ENCODE measurements at places on chromosomes 3 and 15.

DNA sequence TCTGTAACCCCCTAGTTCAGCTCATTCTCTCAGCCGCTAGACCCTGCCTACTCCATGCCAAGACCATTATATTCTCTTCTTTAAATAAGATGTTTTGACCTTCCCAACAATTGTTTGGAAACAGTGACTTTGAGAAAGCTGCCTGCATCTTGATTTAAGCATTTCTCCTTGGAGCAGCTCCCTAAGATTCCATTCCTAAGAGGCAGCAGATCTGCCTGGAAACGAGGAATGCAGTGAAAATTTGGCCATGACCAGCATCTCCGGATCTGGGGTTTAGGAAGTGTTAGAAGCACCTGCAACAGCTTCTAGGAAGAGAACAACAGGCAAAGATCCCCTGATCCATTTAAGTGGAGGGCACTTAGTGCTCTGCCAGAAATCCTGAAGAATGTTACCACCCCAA lies 235.7 kb downstream of the NTRK3 start:
- DNase-seq: no peak

DNA sequence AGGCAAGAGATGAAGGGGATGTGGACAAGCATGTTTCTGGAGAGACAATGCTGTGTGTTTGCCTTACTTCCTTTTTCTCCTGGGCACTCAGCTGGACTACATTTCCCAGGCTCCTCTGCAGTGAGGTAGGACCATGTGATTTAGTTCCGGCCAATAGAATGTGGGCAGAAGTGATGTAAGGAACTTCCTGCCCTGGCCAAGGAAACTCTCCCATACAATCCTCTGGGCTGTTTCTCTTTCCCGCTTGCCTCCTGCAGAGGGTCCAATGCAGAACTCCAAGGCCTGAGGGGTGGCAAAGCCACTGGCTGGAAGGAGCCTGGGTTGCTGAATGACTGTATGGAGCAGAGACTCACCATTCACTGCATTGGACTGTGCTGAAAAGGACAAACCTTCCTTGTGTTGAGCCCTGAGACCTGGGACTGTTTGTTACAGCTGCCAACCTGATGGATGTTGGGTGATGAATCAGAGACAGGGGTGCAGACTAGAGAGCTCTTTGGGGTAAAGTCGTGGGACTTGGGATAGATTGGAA lies 82.7 kb upstream of the SLC6A6 start:
- DNase-seq: no peak

DNA sequence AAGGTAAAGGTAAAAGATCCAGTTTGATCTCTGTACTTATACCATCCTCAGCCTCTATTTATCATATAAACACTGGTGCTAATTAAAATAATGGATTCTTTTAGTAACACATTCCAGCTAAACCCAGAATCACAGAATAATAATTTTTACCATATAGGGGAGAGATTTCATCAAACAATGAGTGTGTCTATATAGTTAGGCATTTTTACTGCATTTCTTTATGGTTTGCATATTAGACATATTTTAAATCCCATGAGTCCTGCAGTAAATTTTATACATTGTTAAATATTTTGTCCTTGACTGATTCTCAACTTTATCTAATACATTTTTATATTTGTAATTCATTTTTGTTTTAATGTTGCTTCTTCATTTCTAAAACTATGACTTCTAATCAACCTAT lies 323.7 kb upstream of the AGTR1 start:
- no peak for DNase-seq

GRCh38 chr3:78426454-78426853 lies 1341.3 kb downstream of the ROBO1 start:
- DNase-seq: no peak

GRCh38 chr3:5456199-5456598 lies 268.7 kb downstream of the EDEM1 start:
- DNase-seq: no peak

DNA sequence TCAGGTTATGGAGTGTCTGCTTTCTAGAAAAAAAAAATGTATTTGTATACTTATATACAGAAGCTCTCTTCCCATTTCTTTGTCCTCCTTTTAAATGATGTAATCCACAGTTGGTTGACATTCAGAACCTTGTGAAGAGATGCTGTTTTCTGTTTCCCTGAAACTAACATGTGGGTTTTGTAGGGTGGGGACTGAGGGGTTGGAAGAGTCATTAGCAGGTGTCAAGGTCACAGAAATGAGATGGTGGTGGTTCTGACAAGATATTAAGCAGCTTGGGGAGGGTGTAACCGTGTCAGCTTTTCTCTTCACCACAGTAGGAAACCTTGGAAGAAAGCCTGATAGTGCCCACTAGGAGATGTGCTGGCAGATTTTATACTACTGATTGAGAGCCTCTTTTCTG lies 2.4 kb downstream of the RASA2 start:
- no peak for DNase-seq

- DNase-seq: no peak
Observed at GRCh38 chr3:55292360-55292759, 194.7 kb downstream of the WNT5A start.

GRCh38 chr15:101174152-101174920 lies 77.5 kb downstream of the CHSY1 start:
- DNase-seq: no peak

GRCh38 chr15:96838081-96838480 lies 507.6 kb downstream of the NR2F2 start:
- DNase-seq: no peak

- no peak for DNase-seq
Observed at GRCh38 chr3:25184641-25185250, 243.3 kb upstream of the RARB start.

- no peak for DNase-seq
Observed at GRCh38 chr15:58217460-58217859, 79.3 kb downstream of the AQP9 start.

GRCh38 chr3:138846262-138846791 lies 11.6 kb upstream of the PIK3CB start:
- no peak for DNase-seq

- no peak for DNase-seq
Observed at GRCh38 chr3:46565077-46565476, 1.0 kb downstream of the LRRC2 start.

DNA sequence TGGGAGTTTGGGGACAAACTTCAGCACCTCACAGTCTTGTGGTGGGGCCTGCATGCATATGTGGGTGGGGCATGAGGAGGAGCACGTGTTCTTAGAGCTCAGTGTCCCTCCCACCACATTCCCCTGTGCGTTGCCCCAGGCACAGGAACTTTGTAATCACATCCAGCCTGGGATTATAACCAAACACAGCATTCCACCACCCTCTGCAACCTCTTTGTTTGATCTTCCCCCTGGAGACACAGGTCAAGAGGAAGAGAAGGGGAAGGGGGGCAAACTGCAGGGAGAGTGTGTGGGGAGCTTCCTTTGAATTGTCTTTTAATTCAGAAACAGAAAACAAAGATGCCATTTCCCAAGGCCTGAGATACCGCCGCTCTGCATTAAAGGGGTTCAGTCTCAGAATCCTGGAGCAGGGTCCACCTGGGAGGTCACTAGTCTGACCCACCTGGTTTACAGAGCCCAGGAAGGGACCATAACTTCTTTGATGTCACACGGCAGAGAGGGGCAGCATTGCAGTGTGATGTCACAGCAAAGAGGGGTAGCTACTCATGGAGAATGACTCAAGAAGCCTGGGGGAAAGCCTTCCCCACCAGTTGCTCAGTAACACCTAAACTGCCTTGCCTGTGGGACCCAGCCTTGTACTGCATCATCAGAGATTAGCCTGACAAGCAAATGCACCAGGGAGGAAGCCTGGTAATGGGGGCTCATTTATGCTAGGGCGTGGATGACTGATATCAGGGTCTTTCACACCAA lies 106.3 kb upstream of the RNU6-1 start:
- no peak for DNase-seq

- DNase-seq: no peak
Observed at GRCh38 chr3:173745952-173746682, 348.6 kb downstream of the NLGN1 start.

GRCh38 chr3:140536926-140537726 lies 140.7 kb upstream of the TRIM42 start:
- DNase-seq: no peak
